ENCODE measurements at places on chromosomes 12 and 14.

- DNase-seq = peak; percentile 74
Measured at GRCh38 chr12:50765095-50765911, 1.4 kb downstream of the ATF1 start.

DNA sequence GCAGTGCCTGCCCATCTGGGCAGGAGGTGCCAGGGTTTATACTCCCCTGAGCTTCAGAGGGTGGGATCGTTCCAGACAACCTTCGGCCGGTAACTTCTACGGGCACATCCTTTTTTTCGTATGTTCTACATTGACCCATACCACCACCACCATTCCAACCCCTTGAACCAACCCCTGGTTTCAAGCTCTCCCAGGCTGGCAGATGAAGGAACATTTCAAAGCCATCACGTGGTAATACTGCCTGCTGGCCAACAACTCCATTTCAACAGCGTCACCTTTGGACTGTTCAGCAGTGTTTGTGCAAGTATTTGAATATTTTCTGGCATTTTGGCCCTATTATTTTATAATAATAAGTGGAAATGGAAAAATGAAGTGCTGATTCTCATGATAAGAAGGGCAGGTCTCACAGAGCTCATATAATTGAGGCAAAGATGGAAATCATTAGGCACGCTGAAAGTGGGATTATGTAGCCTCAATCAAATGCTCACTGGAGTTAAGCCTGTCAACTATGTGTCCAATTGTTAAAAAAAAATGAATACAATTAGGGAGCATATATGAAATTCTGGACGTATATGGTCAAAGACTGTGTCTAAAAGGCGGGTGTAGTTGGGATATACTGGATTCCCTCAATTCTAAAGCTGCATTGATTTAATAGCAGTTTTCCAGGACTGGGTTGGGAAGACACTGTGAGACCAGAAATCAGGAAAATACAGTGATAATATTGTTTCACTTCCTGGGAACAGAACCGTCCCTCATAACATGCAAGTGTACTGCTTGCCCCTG lies 162.1 kb downstream of the ZFP36L1 start:
- no peak for DNase-seq

- no peak for DNase-seq
Measured at GRCh38 chr12:86496595-86496994, 240.4 kb upstream of the MGAT4C start.

- no peak for DNase-seq
Measured at GRCh38 chr12:54641089-54641488, 6.4 kb upstream of the LACRT start.

- DNase-seq = no peak
Measured at GRCh38 chr12:41277946-41278267, 89.8 kb downstream of the PDZRN4 start.

GRCh38 chr12:112107306-112108201 lies 1.0 kb downstream of the NAA25 start:
- peak; percentile 65 for DNase-seq

- peak; percentile 87 for DNase-seq
Measured at GRCh38 chr14:59028476-59029202, 159.8 kb upstream of the DAAM1 start.

- no peak for DNase-seq
Measured at GRCh38 chr14:68492381-68493151, 300.3 kb downstream of the ZFP36L1 start.

- DNase-seq = no peak
Measured at GRCh38 chr14:101590062-101590461, 28.8 kb downstream of the DIO3 start.

DNA sequence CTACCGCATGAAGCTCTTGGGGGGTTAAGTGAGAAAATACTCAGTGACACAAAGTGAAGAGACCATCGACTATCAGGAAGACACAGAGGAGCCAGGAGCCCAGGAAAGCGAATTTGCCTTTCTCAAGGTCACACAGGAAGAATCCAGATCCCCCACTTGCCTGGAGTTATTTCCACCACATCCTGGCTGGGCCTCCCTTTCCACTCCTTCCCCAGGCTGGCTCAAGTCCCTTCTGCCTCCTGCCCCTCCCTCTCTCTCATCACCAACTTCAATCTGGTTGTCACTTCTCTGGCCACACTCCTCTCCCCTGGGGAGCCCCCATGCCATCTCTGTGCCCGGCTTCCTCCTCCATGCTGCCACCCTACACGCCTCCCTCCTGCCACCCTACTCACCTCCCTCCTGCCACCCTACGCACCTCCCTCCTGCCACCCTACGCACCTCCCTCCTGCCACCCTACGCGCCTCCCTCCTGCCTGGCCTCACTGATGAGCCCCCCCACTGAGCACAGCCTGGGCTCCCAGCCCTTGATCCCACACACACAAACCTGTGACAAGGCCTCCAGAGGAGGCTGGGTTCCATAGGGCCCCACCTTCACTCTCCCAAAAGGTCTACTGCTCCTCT lies 6.3 kb downstream of the SCNN1A start:
- no peak for DNase-seq

DNA sequence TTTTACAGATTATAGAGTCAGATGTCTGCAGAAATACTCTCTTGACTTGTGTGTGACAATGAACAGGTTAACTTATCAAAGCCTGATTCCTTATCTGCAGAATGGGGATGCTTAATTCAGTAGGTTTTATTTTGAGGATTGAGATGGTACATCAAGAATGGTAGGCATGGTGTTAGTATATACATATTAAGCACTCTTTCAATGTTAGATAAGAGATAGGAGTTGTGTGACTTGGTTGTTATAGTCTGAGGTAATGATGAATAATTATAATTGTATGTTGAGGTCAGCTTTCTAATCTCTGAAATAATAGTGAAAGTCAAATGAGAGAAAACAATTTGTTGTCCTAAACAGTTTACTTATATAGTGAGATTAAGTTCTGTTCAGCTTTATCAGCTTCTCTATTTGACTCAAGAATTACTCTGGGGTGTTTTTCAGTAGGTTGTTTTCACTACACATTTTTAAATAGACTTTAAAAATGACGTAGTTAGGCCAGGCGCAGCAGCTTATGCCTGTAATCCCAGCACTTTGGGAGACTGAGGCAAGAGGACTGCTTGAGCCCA lies 11.9 kb downstream of the PALS1 start:
- no peak for DNase-seq

GRCh38 chr12:75943730-75944096 lies 87.9 kb downstream of the PHLDA1 start:
- DNase-seq = no peak

GRCh38 chr12:50533971-50534370 lies 29.2 kb downstream of the DIP2B start:
- no peak for DNase-seq
